Kidney (tissue), 22 donors: ENCODE measurements at places on chromosomes 12 and 14. TPM values are rescaled to one million over a fixed set of nuclear protein-coding genes. Genes with fewer than 3 reads are reported as not detected.

The TTC9 gene
- polyA plus RNA-seq: 2.6 TPM

The KRT73 gene
- polyA plus RNA-seq: not detected

The COCH gene
- 1.8 TPM for polyA plus RNA-seq

The DHRS2 gene
- polyA plus RNA-seq: 2.4 TPM

The TAS2R14 gene
- 0.75 TPM for polyA plus RNA-seq

The IGF1 gene
- 0.71 TPM for polyA plus RNA-seq

The LRRIQ1 gene
- 2.4 TPM for polyA plus RNA-seq

The TNS2 gene
- polyA plus RNA-seq: 90.1 TPM

The CLEC6A gene
- polyA plus RNA-seq: not detected

The COX8C gene
- polyA plus RNA-seq: not detected

The PMCH gene
- not detected for polyA plus RNA-seq

The DUSP6 gene
- polyA plus RNA-seq: 35.3 TPM

The SSPN gene
- polyA plus RNA-seq: 3.2 TPM
